ENCODE measurements at places on chromosomes 12 and 14.

- DNase-seq = no peak
Measured at GRCh38 chr14:87676814-87677437, 316.1 kb downstream of the GALC start.

DNA sequence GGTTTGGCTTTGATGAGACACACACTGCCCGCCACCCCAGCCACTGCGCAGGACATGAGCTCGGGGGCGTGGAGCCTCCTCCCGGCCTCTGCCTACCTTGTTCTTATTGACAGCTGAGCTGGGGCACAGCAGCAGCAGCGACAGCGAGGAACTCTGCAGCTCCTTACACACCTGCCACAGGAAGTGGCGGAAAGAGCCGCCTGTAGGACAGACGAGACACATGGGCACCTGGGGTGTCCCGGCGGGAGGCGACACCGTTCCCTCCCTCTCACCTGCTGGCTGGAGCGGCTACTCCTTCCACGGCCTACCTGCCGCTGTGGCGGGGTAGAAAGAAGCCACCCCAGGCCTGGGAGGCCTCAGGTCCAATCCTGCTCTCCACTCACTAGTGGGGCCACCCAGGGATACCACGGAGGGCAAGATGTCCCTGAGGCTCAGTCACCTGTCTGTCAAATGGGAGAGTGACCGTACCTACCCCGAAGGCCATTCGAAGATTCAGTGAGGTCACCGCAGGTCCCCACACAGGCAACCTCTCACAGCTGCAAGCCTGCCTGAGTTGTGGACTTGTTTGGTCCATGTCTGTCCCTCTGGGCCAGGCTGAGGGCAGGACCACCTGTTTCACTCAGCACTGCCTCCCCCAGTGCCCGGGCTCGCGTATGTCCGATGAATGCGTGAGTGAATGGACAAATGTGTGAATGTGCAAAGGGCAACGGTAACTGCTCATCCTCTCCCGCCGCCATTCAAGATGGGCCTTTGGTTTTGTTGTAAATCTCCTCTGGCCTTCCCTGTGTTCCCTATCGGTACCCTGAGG, 42.6 kb downstream of the TRAFD1 start:
- no peak for DNase-seq

DNA sequence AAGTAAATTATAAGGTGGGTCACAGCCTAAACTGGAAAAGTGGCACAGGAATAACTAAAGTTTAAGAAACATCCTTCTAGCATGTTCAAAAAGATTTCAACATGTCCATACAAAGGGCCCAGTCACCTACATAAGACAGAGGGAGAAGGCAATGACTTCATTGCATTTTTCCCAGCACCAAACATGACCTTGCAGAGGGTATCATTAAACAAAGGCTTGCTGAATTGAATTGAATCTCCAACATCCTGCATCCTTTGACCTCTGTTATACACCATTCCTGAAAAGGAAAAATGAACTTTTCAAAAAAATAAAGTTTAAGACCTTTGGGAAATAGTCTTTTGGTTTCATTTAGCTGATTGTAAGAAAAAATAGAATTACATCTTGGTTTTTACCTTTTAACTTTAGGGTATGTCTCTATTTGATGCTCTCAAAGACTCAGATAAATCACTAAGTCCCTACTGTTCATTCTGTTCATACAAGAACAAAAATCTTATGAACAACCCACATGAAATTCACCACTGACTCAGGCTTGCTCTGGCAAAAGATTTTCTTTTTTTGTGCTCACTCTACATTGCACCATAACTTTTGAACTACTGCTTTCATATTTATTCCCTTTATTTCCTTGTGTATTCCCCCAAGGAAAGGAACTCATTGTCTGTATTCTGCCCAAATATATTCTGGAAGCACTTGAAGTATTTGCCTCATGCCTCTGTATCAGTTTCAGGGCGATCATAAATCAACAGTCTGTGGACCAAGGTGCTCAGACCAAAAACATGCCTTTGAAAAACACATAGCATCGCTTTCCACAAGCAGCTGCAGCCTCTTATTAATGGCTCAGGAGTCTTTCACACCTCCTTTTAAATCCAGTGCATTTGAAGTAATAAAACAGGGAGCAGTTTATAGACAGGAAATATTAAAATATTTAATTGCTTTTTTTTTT, 121.7 kb downstream of the DUSP6 start:
- DNase-seq = no peak

DNA sequence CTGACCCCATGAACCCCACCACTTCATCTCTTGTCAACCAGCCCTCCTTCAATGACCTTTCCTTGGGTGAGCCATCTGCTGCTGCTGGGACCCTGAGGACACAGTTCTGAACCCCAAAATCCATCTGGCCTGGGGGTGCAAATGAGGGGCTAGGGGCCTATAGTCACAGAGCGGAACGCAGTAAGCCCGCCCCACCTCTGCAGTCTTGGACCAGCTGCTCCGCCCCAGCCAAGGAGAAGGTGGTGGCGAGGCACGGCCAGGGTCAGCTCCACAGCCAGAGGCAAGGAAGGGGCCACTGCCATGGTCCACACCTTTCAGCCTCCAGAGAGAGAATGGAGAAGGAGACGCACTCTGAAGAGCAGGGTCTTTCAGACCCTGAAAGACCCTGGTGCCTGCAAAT, 5.1 kb downstream of the TMEM179 start:
- no peak for DNase-seq

- no peak for DNase-seq
Measured at GRCh38 chr14:21455592-21455911, 371 bp downstream of the CHD8 start.

- no peak for DNase-seq
Measured at GRCh38 chr12:87280893-87281292, 748.3 kb downstream of the C12orf50 start.

- DNase-seq = no peak
Measured at GRCh38 chr12:51722431-51722830, 126.1 kb downstream of the FIGNL2 start.

- no peak for DNase-seq
Measured at GRCh38 chr12:108606492-108606891, 8.6 kb upstream of the TMEM119 start.

DNA sequence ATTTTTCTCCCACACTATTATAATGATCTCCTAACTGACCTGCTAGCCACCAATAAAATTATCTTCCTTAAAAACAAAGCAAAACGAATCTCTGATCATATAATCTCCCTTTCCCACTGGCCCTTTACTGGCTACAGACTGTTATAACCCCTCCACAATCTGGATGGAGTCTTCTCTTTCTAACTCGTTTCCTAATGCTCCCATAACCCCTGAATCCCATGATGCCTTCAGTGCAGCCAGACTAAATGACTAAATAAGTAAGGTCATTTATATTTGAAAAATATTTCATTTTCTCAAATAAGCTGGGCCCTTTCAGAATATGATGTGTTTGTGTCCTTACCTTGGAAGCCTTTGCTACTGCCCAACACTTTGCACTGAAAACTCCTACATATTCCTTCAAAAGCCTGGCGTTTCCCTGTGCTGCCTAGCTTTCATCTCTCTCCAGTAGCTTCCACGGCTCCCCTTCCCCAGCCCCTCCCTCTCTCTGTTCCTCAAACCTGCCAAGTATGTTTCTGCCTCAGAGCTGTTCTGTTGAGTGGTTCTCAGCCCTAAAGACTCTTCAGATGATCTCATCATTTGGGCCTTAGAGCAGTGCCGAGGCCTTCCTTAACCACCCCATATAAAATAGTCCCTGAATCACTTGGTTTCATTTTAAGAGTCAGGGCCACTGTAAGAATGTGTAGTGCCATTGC, 91.7 kb downstream of the MYRFL start:
- no peak for DNase-seq

GRCh38 chr12:86774841-86775388, 518.7 kb upstream of the MGAT4C start:
- DNase-seq = no peak

DNA sequence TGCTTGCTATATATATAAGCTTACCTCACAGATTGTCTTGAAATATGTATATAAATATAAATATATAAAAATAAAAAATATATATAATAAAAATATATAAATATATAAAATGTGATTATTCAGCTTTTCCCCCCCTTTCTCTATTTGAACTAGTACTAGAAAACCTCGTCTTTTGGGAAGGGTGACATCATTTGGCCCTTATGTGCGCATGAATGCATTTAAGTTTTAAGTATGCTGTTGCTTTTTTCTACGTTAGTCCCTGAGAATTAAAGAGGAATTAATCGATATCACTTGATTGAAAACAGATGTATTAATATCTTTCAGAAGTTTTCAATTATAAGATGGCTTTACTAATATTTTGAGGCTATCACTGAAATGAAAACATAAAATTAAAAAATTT, 69.9 kb downstream of the RAD51B start:
- DNase-seq = no peak

GRCh38 chr12:54411391-54412241, 7.5 kb downstream of the ITGA5 start:
- DNase-seq = peak; percentile 95

DNA sequence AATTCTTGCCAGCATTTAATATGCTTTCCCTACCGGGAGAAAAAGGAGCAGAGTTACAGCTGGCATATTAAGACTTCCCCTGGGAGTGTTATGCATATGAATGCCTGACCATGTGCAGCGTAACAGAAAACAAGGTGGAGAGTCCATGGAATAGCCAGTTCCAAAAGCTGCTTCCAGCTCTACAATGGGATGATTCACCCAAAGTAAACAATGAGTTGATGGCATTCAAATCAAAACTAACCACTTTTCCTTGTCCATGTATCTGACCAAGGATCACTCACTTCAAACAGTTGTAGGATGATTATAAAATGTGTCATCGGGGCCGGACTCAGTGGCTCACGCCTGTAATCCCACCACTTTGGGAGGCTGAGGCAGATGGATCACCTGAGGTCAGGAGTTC, 48.1 kb upstream of the BICDL1 start:
- DNase-seq = peak; percentile 45

GRCh38 chr12:123807002-123807401, 44.9 kb downstream of the DNAH10 start:
- no peak for DNase-seq

GRCh38 chr12:13571035-13571434, 374.5 kb downstream of the EMP1 start:
- DNase-seq = no peak

GRCh38 chr12:21296751-21297406, 37.8 kb downstream of the SLCO1A2 start:
- no peak for DNase-seq

- DNase-seq = no peak
Measured at GRCh38 chr12:14194572-14194971, 170.9 kb upstream of the ATF7IP start.

GRCh38 chr12:93008044-93008778, 79.1 kb upstream of the EEA1 start:
- DNase-seq = no peak

DNA sequence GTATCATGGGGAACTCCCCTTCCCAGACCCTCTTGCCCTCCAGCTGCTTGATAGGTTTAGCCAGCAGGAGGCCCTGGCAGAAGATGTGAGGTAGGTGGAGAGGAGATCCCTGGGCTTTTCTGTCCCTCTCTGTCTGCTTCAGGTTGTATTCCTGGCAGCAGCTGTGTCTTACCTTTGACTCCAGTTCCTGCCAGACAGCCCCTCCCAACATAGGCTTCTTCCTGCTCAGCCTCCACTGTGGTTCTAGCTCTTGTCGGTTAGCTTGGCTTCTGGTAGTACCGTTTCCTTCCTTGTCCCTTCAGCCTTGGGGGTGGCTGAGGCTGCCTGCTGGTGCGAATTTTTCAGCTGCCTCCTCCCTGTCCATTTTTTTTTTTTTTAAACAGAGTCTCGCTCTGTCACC, 215.7 kb upstream of the CRY1 start:
- no peak for DNase-seq

DNA sequence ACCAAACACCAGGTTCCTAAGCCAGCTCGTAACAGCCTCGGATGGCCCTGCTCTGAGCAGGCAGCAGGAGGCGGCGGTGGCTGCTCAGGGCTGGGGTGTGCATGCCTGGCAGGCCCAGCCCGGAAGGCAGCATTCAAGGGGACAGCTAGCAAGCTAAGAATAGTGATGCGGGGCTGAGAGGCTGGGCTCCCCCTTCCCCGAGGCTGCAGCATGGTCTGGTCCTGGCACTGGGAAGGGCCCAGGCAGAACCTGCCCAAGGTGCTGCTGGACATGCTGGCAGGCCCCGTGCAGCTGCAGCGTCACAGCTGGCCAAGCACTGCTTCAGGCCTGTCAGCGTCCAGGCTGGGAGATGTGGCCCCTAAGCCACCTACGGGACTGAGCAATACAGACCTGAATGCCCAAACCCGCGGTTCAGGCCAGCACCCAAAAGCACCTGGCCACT, 26.4 kb upstream of the NUDT14 start:
- DNase-seq = no peak

DNA sequence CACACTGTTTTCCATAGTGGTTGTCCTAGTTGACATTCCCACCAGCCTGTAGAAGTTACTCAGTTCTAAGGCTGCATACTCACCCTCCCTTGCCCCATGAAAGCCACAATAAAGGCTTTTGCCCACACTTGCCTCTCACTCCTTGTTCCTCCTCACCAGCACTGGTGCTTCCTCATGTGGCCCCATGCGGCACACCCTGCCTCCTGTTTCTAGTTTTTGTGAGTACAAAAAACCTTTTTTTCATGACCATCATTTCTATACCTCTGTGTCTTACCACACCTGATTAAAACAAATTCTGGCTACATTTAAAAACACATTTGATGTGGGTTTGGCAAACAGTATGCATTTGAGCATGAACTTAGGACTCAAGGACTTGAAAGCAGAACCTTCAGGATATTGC, 40.7 kb upstream of the RIN3 start:
- no peak for DNase-seq

DNA sequence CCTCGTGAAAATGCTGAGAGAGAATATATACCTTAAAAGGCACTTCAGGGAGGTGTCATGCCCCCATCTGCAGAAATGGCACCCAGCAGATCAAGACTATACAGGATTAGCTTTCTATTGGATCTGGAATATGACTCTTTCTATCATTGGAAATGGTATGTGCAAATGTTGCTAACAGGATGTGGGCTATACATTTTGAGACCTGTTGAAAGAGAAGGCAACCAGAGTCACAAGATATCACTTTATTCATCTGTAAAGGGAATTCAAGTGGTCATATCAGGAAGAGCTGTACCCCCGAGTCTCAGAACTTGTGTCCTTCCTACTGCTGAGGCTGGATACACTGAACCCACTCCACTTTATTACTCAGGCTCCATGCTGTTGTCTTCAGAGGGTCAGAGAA, 46.1 kb upstream of the FRMD6 start:
- no peak for DNase-seq

DNA sequence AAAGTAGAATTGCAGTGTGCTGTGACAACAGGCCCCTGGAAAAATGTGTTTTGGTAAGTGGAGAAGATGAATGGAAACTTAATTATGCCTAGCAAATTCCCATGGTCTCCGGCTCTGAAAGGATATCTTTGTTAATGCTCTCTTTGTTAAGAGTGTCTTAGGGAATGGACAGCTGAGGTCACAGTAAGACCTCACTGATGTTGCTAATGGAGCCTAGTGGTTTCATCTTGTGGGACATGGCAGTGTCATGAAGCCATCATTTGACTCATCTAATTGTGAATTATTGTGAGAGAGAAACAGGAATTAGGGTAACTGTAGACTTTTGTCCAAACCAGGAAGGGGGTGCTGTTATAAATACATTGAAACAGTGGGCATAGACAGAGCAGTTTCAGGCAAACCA, 330.3 kb downstream of the TMTC2 start:
- DNase-seq = no peak

Data from keratinocyte (primary cell).